ENCODE measurements at places on chromosomes 4 and X. TPM values are rescaled to one million over a fixed set of nuclear protein-coding genes. Genes with fewer than 3 reads are reported as not detected.

Gene SMIM10
- polyA plus RNA-seq = 2.0 TPM

Gene EDNRA
- polyA plus RNA-seq = 0.01 TPM

Gene TRIM61
- polyA plus RNA-seq = not detected

Gene S100G
- polyA plus RNA-seq = not detected

- no peak for DNase-seq
Measured at GRCh38 chr4:155001251-155001650, 207.2 kb upstream of the NPY2R start.

DNA sequence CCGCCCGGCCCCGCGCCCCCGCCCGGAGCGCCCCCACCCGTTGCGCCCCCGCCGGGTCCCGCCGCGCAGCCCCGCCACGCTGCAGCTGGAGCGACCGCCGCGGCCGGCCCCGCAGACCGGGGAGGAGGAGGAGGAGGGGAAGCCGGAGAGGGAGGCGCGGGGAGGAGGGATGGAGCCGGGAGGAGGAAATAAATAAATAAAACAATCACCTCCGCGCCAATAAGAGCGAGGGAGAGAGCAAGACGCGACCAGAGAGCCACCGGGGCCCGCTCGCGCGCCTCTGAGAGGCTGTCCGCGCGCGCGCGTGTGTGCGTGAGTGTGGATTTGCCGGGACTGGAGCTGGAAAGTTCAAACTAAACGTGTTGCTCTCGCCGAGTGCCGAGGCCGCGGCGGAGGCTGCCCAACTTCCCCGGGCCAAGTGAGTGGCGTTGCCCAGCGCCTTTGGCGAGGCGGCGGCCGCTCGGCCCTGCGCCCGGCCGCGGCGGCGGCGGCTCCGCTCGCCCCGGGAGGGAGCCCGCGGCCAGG, 2184.4 kb upstream of the TENM3 start:
- DNase-seq = no peak

DNA sequence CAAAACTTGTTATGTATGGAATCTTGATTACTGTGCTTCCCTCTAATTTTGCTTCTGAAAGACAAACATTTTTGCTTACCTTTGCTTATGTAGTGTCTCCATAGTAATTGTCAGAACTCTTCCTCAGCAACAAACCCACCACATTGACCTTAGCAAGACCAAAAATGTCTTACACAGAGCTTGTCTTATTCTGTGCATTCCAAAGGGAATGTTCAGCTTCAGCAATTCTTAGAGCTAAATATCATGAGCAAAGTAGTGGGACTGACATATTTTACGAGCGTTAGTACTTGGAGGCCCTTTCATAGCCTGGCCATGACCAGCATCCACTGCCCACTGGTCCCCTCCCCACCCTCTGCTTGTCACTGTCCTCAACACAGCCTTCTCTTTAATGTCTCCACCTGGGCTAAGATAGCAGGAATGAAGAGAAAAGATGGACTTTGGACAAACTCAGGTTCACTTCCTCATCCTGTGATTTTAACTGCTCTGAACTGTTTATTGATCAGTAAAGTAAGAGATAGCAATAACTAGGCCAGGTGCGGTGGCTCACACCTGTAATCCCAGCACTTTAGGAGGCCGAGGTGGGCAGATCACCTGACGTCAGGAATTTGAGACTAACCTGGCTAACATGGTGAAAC, 15.5 kb upstream of the SH3D19 start:
- DNase-seq = no peak

GRCh38 chrX:78123190-78123589, 16.3 kb downstream of the TAF9B start:
- DNase-seq = no peak

GRCh38 chr4:69122476-69122875, 26.2 kb downstream of the UGT2B7 start:
- no peak for DNase-seq

- DNase-seq = no peak
Measured at GRCh38 chr4:72661830-72662229, 92.8 kb upstream of the ADAMTS3 start.

GRCh38 chr4:84529169-84529751, 30.2 kb upstream of the NKX6-1 start:
- DNase-seq = peak; percentile 29

DNA sequence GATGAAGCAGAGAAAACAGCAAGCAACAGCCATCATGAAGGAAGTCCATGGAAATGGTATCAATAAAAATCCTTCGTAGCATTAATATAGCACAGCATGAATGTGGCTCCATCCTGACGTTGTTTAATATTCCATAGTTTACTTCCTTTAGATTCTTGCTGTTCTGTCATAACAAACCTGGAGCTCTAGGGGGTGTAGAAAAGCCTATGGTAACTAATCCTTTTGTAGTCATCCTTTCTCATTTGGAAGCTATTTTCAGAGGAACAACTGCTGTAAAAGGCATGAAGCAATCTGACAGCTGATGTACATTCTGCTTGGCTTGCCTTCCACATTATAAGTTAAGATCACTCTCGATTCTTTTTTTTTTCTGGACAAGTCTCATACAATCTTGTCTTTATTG, 914 bp downstream of the MYOZ2 start:
- no peak for DNase-seq

DNA sequence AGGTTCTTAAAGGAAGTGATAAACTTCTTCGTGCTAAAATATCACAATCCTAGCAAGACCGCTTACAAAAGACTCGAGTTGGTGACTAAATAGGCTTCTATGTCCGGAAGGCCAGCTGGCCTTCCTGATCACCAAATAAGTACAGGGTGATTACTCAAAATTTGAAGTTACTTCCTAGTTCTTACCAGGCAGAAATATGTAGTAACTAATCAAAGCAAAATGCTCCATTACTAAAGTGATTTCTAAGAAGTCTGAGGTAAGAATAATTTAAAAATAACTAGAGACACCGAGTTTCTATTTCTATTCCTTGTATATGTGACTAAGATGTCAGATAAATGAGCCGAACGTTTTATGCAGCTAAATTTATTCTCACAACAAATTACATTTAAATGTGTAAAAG, 62.2 kb downstream of the NSUN7 start:
- no peak for DNase-seq
